ENCODE measurements at places on chromosomes 13 and 19. TPM values are rescaled to one million over a fixed set of nuclear protein-coding genes. Genes with fewer than 3 reads are reported as not detected.

DNA sequence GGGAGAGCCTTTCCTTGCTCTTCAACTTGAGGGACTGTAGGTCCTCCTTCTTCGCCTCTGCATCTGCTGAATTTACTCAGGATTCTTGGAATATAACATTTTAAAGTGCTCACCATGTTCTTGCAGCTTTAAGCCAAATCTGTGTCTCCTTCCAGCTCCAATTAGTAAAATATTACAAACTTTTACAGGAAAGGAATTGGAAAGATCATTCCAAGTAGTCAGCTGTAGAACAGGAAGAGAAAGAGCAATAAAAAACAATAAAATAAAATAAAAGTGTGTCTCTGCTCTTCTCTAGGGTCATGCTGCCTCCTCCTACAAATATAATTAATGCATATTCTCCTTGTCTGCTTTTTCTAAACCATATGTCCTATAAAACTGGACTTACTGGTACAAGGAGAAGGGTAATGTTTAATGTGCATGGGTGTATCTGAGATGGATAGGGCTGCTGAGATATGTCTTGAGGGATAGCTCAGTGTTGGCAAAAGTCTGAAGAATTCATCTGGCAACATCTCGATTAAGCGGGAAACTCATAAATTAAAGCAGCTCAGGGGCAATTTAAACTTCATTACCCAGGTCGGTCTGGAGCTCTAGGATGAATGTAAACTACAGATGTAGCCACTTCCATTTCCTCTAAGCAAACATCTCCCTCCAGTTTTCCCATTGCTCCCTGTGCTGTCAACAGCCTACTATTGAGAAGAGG, 25.0 kb downstream of the ENOX1 start:
- DNase-seq: no peak

DNA sequence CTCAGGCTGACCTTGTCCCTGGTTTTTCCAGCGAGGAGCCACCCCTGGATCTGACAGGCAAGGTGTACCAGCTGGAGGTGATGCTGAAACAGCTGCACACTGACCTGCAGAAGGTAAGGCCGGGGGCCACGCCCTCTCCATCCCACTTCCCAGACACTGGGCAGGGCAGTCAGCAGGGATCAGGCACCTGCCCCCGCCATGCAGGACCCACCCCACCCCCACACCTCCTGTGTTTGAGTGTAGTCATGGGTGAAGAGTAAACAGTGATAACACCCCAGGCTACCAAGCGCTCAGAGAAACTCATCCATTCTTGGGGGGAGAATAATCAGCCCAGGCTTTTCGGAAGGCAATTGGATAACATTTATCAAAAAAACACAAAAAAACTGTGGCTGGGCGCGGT, 19.9 kb downstream of the DPF1 start:
- no peak for DNase-seq

DNA sequence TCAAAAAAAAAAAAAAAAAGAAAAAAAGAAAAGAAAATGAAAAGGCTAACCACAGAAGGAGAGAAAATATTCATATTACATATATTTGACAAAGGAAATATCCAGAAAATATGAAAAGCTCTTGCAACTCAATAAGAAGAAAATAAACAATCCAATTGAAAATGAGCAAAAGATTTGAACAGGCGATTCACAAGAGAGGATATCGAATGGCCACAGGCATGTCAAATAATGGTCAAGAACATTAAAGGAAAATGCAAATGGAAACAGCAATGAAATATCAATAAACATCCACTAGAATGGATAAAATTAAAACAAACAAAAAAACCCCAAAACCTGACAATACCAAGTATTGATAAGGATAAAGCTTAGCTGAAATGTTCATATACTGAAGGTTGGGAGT, 8.1 kb downstream of the LGALS7 start:
- DNase-seq: no peak

DNA sequence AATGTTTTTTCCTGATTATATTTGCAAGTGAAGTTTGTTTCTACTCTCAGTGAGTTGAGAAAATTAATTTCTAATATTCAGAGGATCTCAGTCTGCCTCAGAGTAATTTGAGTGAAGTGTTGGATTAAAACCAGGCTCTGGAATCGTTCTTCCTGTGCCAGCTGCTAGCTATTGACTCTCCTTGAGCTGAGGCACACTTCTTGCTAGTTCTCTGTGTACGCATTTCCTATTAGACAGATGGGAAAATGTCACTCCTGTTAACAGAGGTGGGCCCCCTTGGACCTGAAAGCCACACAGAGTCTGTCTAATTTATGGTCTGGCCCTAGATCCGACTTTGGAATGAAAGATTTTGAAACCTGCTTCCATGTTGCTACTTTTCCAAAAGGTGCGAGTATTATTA, 107.6 kb upstream of the RNF113B start:
- no peak for DNase-seq

GRCh38 chr19:35757231-35757748, 461 bp upstream of the HSPB6 start:
- peak; percentile 97 for DNase-seq

DNA sequence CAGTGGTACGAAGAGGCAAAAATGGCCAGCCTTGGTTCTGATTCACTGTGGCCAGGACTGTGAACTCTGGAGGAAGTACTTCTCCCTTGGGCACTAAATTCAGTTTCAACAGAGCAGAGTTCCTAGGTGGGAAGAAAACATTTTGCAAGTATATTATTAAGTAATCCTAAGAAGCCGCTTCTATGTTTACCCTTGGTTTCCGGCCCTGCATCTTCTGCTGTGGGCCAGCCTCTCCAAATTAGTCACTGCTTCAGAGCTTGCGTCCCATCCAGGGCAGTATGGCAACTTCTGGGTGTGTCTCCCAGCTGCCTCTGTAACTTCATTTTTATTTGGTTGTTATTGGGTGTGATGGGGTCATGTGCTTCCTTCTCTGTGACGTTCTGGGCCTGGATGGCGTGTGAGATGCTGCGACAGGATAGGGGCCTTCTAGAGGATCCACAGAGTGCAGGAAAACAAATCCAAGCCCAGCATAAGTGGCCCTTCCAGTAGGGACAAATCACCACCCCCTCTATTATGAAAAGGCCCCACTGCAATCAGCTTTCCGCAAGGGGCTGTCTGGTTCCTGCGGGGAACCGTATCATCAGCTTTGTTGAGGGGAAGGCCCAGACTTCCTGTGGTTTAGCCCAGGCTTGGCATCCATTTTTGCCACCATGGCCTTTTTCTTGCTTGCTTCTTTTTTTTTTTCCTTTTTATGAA, 55.1 kb upstream of the C1QTNF9 start:
- peak; percentile 88 for DNase-seq

DNA sequence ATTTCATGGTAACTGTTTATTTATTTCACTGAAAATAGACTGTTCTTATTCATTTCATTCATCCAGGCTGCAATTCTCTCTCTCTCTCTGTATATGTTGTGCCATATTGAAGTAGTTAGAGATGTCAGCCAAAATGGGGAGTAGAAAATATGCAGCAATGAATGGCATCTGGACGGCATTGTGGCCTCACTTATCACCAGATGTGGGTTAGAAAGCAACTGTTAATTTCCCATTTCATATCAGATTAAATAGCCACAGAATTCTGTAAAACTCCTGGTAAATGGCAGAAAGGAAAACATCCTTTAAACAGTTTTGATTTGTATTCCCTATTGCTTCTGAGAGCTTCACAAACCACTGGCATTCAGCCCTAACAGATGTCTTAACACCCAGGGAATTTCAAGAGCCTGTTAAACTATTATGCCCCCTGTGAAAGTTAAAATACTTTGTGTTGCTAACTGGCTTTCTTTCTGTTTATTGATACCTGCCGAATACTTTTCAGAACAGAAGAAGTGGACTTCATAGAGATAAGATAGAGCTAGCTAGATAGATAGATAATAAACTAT, 1763.3 kb upstream of the MIR17HG start:
- no peak for DNase-seq

DNA sequence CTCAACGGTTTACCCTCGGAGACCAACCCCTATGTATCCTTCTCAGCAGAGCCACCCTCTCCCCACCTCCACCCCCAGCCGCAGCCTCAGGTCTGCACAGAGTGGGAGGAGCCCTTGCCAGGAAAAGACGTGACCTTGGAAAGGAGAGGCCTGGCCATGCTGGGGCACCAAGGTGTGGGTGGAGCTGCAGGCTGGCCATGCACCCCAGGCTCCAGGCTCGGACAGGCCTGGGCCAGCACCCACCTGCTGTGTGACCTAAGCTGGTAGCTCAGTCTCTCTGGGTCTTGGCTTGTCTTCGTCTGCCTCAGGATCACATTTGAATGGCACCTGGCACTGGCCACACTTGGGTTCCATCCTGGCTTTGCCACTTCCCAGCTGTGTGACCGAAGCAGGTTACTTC, 29.5 kb downstream of the CCDC8 start:
- no peak for DNase-seq

Gene ZNF541
- total RNA-seq: under 0.01 TPM

Gene ZNF577
- total RNA-seq: 12.1 TPM

Gene EBI3
- not detected for total RNA-seq

Gene OVOL3
- total RNA-seq: not detected

Gene SYCN
- not detected for total RNA-seq
